ENCODE measurements at places on chromosomes 13 and 19.

DNA sequence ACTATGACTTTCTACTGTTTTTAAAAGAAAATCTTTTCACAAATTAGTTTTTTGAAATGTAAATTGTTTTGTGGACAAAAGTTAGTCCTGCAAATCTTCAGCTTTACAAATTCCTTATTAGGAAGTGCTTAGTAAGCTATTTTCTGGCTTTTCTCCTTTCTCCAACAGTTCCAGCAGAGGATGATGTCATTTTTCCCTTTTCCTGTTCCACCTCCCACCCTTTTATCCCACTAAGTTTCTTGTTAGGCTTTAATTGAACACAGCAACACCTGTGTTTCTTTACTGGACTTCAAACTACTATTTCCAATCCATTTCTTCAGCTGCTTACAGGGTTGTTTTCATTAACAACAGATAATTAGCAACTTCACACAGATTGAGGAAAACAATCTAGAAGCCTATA lies 389.2 kb downstream of the NDFIP2 start:
- no peak for DNase-seq

- DNase-seq: no peak
Measured at GRCh38 chr19:18989316-18989715, 44.0 kb downstream of the SUGP2 start.

- no peak for DNase-seq
Measured at GRCh38 chr13:40023595-40024203, 368.2 kb downstream of the COG6 start.

- no peak for DNase-seq
Measured at GRCh38 chr19:46404055-46404752, 9.2 kb downstream of the CCDC8 start.

DNA sequence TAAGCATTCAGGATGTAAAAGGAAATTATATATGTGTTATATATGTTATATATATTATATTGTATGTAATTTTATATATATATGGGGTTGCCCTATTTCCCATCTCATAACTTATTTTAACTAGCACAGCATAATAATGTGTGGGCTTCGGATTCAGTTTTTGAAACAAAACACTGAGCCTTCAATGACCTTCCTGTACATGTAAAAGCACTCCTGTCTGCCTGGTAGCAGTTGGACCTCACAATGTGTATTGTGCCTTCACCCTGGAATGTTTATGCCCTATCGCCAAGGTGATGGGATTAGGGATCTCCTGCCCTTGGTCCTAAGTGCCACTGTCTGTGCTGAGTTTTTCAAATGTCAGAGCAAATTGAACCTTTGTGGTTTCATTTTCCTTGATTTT lies 968.8 kb downstream of the TUBA3C start:
- no peak for DNase-seq

DNA sequence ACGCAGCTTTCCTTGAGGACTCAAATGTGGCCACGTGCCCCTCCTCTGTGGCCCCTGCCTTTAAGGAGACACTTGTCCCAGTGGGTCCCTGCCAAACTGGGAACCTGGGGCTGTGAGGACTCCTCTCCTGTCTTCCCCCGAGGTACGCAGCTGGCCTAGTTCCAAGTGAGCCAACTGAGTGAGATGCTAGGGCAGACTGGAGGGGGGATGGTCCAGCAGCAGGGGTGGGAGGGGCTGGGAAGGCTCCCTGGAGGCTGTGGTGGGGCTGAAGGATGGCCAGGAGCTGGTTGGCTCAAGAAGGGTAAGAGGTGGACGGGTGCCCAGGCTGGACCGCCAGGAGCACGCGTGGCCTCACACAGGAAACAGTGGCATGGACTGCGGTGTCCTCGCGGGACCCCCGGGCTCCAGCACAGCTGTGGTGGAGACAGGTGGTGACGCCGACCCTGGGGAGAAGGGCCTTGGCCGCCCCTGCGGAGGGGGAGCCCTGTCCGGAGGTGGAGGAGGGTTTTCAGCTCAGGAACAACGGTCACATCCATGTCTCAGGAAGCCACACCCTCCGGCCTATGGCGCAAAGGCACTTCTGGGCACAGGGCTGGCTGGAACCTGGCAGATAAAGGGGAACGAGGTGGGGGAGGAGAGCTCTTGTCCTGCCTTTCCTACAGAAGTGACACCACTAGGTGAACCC lies 45.8 kb downstream of the MLLT1 start:
- no peak for DNase-seq

DNA sequence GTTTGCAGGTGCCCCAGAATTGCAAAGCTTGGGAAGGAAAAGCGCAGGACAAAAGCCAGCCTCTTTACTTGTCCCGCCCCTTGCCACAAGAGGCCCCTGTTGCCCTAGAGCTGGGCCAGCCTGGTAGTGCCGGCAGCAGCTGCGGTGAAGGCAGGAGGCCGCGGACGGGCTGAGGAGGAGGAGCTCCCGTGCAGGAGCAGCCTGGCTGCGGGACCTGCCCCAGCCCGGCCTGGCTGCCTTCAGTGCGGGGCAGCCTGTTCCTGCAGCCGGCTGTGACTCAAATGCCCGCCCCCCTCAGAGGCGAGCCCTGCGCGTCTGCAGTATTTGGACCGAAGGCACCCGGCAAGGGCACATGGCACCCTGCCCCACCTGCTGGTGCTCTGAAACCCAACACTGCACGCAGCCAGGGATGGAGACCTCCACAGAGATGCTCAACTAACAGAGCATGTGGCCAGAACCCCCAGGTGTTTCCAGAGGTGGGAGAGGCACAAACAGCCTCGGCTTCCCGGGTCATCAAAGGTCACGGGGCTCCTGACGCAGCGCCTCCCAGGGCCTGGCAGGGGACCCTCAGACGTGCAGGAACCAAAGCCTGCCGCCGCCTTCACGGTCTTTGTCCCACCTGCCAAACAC lies 29.7 kb downstream of the NAXD start:
- no peak for DNase-seq

GRCh38 chr19:22832031-22832762 lies at the start of gene ZNF723:
TSS of gene ZNF723 (plus strand) at chr19:22832291. CDS start at chr19:22832380, 89 bp downstream.
- no peak for DNase-seq

DNA sequence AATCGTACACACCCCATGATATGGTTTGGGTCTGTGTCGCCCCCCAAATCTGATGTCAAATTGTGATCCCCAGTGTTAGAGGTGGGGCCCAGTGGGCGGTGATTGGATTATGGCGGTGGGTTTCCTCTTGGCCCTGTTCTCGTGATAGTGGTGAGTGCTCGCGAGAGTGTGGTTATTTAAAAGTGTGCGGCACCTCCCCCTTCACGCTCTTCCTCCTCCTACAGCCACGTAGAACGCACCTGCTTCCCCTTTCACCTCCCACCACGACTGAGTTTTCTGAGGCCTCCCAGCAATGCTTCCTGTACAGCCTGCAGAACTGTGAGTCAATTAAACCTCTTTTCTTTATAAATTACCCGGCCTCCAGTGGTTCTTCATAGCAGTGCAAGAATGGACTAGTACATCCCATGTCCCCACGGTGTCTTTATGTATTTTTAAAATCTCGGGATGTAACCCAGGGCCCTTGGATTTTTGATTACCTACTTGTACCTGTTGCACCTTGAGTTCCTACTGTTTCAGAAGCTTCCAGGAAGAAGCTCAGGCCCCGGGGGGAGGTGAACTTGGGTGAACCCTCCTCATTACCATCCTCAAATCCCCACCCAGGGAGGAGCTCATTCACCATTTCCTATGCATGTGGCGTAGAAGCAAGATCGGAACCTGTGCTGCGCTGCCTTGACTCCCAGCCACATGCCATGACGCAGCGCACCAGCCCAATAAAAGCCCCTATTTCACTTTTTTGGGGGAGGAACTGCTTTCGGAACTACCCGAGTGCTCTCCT lies 52.4 kb downstream of the TEX29 start:
- no peak for DNase-seq

DNA sequence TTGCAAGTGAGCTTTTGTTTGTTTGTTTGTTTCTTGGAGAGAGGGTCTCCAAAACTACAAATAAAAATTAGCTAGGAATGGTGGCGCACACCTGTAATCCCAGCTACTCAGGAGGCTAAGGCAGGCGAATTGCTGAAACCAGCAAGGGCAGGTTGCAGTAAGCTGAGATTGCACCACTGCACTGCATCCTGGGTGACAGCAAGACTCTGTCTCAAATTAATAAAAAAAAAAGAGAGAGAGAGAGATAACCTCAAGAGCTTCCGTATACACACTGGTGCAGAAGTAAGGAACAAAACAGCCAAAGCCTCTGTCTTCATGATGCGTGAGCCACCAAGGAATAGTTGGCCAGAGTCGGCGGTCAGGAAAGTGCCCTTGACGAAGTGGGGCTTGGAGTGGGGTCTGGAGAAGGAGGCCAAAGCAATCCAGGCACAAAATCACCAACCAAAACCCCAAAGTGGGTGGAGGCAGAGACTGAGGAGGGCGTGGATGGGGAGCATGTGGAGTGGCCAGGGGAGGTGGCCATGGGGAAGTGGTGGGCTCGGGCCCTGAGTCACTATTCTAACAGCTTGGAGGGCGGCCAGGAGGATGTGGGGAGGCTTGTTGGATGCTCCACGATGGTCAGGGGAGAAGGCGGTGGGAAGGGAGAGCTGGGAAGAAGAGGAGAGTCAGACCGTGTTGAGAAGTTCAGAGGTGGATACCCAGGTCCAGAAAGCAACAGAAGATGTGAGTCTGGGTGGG lies 21.2 kb upstream of the TOMM40 start:
- no peak for DNase-seq

DNA sequence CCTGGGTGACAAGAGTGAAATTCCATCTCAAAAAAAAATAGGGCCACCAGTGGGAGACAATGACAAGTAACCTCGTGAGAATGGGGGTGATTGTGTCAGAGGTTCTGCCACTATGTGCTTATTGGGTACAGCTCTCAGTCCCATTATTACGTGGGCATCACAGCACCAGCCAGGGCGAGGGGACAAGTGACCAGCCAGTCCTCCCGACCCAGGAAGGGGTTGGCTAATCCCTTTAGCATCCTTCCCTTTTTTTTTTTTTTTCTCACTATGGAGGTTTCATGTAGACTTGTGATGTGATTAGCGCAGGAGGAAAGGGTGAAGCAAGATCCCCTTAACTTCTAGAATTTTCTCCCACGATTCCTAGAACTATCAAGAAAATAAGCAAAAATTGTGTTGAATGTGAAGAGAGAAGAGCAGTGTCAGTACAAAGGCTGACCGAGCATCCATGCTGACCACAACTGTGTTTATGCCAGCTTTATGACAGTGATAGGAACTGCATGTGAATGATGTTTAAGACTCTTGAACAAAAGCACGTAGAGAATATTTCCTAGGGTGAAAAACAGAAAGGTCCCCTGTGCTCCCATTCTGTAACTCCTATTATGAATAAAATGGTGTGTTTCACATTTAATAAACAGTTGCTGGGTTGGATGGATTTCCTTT lies 50.0 kb downstream of the ALOX5AP start:
- no peak for DNase-seq

DNA sequence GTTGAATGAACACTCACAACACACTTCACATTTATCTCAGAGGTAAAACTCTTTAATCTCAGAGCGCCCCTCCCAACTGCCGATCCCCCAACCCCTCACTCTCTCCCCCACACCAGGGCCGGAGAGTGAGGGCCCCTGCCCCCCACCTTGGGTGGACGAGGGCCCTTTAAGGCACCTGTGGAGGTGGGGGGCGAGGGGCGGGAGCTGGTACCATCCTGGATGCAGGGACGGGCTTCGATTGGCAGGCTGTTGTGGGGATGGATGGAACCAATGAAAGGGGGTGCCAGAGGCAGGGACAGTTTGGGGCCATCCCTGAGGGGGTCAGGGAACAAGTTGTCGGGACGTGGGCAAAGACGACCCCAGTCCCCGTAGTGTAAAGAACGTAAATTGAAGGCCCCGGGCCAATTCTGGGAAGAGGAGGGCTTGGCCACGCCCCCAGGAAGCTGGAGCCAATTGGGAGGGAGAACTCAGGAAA lies 1.7 kb upstream of the PNKP start:
- DNase-seq: no peak

DNA sequence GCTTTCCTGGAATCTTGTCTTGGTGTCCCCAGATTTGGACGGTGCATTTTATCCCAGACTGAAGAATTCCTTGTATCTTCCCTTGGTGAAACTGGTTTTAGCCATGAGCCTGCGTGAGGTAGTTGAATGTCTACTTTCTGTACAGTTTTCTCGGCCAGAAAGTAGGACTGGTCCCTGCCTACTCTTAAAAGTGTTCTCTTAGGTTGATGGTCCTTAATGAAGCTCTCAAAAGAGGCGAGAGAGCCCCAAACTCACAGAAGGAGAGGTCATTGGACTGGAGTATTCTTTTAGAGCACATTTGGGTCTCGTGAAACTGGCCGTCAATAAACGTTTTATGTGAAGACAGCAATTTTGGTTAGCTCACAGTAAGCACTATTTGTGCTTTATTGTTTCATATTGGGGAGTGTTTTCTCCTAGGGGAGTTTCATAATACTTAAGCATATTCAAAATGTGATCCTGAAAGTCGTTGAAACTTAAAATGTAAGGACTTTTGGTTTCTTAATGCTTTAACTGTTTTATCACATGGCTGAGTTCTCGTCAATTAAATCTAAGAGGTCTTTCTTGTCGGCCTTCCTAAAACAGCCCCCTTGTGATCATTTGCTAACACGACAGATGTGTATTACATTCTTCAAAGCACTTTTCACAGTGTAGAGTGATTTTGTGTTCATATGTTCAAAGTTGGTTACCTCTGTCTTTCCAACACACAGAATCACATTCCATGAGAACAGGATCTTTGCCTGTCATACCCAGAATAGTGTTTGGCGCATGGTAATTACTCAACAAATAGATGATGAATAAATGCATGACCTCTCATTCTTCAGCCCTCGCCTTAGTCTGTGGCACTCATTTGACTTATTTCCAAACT lies 889 bp downstream of the GTF2F2 start:
- no peak for DNase-seq

GRCh38 chr19:46745521-46746280 lies at the start of gene FKRP:
TSS of gene FKRP (plus strand) at chr19:46746057. CDS start at chr19:46755451, 9,394 bp downstream.
- no peak for DNase-seq

DNA sequence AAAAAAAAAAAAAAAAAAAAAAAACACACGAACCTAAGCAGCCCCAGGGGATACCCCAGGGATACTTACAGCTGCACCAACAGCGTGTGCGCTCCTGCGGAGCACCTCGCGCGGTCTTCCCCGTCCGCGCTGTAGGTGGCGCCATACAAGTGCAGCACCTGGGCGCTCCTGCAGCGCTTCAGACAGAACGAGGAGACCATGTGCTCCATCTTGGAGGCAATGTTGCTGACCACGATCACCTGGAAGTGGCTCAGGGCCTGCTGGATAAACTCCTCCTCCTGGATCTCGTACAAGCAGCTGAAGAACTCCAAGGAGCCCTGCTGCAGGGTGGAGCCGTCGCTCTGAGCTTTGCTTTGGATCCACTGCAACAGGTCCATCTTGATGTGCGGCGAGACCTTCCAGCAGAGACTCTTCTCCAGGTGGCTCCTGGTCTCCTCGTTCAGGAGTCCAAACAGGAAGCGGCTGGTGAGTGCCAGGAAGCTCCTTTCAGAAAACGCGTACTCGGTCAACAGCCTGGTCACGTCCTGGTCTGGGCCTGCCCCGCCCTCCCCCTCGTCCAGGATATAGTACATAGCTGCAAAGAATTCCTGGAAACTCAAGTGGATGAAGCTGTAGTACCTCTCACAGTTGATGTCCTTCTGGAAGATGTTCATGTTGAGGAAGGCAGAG lies 14.5 kb downstream of the NLRP12 start:
- DNase-seq: no peak

- DNase-seq: no peak
Measured at GRCh38 chr13:30065181-30065580, 214.8 kb upstream of the UBL3 start.
